Ammon's horn (tissue), 1 donor: ENCODE measurements at places on chromosomes 5 and 9.

GRCh38 chr9:32264170-32264864 lies 120.1 kb upstream of the ACO1 start:
- DNase-seq: no peak

- no peak for DNase-seq
Measured at GRCh38 chr9:114913656-114914055, 16.7 kb downstream of the TNFSF8 start.

- no peak for DNase-seq
Measured at GRCh38 chr5:126523818-126524510, 71.1 kb downstream of the ALDH7A1 start.

DNA sequence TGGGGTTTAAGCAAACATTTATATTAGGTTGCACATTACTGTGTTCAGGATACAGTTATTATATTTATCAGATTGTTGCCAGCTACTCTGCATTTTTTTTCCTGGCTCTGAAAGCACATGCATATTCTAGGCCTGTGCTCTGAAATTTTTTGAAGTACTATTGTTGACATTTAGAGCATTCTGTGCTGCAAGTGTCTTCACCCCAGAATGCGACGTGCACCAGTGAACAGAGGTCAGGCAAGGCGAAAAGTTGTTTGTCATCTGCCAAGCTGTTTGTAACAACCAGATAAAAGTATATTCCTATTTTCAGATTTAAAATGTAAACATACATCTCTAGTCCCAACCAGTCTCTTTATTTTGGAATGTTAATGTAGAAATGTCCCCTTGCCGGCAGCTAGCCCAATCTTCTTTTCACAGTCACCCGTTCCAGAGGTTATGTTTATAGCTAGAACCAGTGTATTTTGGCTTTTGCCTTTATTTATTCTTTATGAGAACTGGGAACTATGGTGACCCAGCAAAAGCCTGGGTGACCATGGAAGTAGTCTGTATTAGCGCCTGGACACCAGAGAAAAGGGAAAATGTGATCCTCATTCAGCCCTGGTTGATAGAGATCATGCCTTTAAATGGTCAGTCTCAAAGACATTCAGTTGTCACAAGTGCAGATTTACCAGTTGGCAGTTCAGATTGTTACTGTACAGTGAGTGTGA lies 84.6 kb downstream of the NDUFAF2 start:
- no peak for DNase-seq

DNA sequence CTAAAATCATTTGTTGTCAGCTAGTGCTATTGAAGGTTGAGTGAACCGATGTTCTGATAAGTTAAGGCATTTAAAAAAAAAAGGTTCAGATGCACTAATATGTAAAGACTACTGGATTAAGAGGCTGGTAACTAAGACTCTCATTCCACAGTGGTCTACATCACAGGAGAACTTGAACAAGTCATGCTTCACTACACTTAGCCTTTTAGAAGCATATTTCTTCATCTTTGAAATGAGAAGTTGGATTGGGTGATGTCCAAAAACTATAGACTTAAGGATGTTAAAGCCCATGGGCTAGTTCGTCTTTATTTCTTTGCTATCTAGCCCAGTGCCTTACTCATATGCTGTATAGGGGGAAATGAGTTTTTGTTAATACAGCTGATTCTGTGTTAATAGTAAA lies 107.2 kb downstream of the NDUFS4 start:
- no peak for DNase-seq

DNA sequence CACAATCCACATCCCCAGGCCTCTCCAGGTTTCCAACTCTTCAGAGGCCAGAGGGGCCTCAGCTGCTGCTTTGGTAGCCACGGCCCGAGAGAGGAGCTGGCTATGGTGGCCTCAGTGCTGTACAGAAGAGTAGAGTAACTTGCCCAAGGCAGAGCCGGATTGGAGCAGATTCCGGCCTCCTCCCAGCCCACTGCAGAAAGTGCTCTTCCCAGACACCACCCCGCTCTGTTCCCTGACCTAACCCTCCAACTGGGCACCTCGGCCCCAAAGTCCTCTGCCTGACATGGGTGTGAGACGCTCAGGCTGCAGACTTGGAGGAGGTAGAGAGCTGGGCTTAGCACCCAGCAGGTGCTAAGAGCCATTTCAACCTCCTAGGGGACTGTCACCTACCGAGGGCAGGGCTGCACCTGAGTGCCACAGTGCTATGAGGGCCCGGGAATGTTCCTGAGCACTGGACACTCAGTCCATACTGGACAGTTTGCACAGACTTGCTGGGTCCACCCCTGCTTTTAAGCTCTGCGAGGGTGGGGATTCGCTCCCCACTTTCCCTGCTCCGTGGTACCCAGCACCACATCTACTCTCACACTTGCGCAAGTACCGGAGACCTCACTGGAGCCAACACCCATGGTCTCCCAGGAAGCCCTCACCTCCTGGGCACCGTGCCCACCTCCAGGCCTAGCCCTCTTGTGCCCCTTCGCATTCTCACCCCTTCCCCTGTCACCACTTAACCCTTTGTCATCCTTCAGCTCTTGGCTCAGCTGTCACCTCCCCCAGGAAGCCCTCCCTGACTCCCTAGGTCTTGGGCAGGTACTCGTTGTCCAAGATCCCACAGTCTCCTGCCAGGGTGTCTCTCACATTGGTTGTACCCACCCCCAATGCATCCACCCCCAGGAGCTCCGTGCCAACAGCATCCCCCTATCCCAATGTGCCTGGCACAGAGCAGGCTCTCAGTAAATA lies 49.8 kb downstream of the DBH start:
- no peak for DNase-seq

DNA sequence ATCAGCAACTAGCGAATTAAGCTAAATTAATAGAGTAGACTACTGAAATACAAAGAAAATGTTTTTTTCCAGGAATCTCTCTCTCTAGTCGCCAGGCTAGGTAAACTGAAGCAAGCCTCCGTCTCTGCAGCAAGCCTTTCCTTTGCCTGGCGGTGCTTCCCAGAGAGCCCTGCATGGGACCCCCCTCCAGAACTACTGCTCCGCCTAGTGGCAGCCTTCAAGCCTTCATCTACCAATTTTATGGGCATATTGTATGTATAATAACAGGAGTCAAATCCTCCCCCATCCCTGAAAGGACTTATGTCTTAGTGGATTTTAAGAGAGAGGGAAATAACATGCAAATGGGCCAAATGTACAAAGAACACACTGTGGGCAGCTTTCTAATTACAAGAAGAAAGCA lies 241.9 kb downstream of the SAXO1 start:
- DNase-seq: no peak

- no peak for DNase-seq
Measured at GRCh38 chr5:58099257-58099656, 360.6 kb downstream of the PLK2 start.

DNA sequence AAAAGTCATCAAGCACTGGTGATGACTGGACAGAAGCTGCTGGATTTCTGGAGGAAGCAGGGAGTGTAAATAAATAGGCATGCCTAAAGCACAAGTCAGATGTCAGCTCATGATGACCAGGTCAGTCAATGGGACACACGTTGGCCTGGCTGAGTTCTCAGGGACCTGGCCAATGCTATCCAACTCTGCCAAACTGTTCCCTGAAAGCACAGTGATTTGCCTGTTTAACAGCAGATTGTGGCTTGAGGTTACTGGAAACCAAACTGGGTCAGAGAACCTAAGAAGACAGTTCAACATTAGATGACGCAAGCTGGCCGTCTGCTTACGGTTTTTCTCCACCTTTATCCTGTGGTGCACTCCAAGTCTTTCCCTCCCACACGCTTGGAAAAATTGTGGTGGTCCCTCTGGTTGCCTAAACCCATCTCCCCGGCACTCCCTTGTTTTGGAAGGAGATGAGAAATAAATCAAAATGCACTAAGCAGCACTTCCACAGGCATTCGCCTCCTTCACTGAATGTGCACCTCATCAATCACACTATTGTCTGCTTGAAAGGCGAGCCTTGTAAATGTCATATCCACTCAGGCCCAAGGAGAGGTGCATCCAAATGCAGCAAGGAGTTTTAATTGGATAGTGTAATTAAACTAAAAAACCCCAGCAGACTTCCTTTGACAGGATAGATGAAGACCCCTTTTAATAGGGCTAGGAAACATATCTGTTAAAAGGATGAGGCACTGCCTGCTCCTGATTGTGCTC lies 199.4 kb downstream of the GAPVD1 start:
- no peak for DNase-seq

DNA sequence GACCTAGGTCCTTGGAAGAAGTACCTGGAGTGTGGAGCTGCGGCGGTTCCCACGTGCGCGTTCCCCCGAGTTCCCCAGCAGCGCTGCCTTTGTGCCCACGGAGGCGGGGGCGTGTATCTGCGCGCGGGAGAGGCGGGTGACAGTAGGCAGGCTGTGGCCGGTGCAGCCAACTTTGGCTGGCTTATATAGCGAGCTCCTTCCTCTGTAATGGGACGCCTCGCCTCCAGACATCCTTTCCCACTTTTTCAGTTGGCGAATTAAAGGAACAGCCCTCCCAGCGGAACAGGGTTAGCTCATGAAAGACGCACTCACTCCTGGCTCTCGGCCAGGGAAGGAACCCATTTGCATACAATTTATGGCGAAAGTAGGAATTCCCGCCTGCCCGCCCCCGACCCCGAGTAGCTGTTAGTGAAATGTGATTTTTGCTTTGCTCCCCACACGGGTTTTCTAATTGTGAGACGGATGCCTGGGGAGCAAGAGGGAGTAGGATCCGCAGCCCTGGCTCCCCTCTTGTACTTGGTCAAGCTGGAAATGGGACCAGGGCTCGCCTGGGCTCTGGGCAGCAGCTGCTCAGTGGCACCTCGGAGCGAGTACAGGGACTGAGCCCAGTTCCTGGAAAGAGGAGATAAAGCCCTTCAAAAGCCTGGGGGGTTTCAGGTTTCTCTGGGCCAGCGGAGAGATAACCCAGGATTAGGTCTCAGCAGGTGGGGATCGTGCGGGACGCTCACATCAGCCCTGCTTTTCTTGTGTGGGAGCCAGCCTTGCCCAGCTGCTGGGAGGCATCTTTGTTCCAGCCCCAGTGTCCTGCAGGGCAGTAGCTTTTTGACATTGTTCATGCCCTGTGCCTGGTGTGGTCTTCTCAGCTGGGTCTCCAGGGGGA lies at the start of gene TNC:
TSS of gene TNC (minus strand) at position 159 of the 880 bp plus-strand sequence. CDS start 27,139 bp downstream, outside the sequence.
- DNase-seq: peak; percentile 45

DNA sequence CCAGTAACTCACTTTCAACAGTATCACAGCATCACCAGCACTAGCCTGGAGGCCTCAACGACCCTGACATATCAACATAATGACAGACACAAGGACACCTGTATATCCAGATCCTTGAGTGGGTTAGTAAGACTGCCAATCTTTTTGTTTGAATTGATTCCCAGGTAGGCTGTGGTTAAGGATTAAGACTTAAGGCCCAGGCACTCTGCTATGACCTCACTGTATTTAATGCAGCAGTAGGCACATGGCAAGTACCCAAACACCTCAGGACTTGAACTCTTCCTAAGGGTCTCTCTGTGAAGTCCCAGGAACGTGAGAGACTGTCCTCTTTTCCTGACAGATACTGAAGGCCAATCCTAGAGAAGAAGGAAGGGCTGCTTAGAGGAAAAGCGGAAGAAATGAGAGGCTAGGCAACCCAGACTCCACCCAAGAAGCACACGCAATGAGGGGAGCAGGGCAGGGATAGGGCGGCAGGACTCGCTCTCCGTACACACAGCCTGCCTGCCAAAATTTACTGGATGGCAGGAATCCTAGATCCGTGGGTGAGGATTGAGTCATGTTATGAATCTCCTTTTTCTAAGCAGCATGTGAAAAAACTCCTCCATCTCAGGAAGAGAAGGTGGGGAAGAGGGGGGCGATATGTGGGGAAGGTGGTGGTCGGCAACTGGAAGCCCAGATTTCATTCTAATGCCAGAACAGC lies 93.4 kb downstream of the SIL1 start:
- peak; percentile 90 for DNase-seq

- DNase-seq: no peak
Measured at GRCh38 chr9:27292659-27293405, 4.1 kb downstream of the EQTN start.

GRCh38 chr5:9733486-9733885 lies 103.3 kb upstream of the TAS2R1 start:
- DNase-seq: no peak

DNA sequence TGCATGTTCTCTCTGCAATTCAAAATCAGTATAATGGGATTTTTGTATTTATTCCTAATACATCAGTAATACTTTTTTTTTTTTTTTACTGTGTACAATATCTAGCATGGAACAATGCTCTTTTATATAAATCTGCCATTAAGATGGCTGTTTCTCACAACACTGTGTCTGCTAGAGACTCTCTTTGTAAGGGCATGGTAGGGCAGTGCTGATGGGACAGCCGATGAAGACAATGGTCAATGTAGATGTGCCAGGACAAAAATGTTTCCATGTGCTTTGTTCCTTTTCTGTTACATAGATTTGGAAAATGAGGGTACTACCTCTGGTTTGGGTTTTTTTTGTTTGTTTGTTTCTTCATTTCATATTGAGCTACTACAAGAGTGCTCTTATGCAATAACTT lies 95.3 kb upstream of the ITGA2 start:
- DNase-seq: peak; percentile 33

DNA sequence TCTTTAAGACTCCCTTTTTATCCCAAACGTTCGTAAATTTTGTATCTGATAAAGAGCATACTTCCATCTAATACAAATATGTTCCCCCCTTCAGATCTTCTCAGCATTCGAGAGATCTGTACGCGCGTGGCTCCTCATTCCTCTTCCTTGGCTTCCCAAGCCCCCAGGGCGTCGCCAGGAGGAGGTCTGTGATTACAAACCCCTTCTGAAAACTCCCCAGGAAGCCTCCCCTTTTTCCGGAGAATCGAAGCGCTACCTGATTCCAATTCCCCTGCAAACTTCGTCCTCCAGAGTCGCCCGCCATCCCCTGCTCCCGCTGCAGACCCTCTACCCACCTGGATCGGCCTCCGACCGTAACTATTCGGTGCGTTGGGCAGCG lies 19.9 kb downstream of the CDKN2A start:
- DNase-seq: no peak

DNA sequence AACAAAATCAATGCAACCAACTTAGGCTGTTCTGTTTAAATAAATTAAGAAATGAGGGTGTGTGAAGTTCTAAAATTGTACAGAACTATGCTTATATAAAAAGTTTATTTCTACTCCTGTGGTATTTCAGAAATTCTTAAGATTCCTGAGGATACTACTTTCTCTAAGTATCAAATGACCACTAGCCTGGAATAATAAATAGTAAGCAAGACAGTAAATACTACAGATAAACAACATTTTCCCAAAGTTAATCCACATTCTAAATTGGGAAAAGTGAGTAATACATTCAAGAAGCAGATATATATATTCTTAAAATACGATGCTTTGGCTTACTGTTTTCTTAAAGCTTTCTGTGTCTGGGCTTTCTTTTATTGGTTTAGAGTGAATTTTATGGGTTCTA lies 29.5 kb downstream of the CCNH start:
- DNase-seq: no peak
